Stimulated activated CD4-positive, alpha-beta T cell treated with anti-CD3 and anti-CD28 coated beads, Interleukin-4, amount 100 ng/mL, for 48 hours (primary cell): ENCODE measurements at places on chromosomes 16 and 17.

- DNase-seq, result no peak
These were observed 50.3 kb downstream of the GINS3 start for GRCh38 chr16:58442547-58442946.

DNA sequence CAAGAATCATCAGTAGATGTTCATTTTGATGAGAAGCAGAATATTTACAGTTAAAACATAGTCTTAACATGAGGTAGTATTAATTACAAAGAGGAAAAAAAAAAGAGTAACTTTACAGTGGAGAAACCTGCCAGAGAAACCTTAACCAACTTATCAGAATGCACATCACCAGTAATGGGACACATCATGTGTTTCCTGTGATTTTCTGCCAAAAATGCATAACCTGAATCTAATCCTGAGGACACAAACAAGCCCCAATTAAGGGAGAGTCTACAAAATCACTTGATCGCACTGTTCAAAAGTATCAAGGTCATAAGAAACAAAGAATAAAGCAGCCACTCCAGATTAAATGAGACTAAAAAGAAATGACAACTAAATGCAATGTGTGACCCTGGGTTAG lies 18.2 kb upstream of the QRICH2 start:
- DNase-seq, result no peak

- DNase-seq, result no peak
These were observed 213.9 kb downstream of the GSG1L start for GRCh38 chr16:27849621-27850020.

DNA sequence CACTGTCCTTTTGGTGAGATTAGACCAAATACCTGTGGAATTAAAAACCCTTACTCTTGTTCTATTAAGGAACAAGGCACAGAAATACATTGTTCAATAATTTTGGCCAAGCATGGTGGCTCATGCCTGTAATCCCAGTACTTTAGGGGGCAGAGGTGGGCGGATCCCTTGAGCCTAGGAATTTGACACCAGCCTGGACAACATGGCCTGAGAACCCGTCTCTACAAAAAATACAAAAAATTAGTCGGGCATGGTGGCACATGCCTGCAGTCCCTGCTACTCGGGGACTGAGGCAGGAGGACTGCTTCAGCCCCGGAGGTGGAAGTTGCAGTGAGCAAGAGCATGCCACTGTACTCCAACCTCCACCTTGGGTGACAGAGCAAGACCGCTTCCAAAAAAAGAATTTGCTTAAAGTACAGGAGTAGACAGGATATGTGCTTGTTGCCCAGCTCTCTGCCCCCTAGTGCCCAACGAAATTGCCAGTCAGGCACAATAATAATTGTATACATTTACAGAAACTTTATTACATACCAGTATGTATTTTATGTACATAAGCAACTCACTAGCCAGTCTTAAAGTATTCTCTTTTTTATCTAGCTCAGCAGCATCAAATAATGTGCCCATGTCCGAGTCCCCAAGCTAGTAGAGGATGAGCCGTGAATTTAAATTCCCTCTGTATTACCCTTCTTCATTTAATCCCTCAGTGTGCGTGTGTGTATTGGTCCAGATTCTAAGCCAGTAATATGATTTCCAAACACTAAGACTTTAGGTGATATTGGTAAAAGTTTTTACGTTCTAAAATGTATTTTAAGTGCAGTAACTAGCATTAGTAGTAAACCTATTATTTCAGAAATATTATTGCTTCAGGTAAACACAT lies 1.4 kb downstream of the THUMPD1 start:
- DNase-seq, result no peak

DNA sequence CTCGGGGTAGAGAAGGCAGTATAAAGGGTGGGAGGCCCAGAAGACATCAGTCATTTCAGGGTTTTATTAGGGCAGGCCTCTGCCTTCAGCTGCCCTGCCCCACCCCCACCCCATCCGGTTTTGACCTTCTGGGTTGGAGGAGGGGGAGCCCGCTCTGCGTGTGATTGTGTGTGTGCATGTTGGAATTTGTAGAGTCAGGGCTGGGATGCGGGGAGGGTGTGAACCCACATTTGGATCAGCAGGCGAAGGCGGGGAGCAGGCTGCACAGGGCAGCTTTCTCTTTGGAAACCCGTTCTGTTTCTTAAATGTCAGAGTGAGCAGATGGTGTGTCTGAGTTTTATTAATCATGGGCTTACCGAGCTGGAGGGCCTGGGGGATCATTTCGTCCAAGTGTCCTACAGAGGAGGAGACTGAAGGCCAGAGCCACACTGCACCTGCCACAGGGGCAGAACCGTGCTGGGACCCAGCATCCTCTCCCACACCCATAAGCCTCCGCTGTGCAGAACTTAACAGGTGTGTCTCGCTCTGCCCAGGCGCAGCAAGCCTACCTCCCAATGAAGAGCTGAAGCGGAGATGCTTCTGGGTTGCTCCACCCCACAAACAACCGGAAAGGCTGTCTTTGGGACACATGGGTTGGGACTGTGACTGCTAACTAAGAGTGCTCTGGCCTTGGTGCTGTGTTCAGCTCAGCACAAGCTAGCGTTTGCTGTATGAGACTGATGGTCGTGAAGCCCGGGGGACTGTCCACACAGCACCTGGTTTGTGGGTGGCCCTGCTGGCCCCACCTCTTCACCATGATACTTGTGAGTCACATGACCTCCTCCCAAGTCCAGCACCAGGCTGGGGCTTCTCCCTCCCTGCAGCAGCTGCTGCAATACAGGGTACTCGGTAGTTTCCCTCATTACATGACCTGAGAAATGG lies 70.9 kb upstream of the GSE1 start:
- no peak for DNase-seq
